ENCODE measurements at places on chromosomes 4 and X. TPM values are rescaled to one million over a fixed set of nuclear protein-coding genes. Genes with fewer than 3 reads are reported as not detected.

DNA sequence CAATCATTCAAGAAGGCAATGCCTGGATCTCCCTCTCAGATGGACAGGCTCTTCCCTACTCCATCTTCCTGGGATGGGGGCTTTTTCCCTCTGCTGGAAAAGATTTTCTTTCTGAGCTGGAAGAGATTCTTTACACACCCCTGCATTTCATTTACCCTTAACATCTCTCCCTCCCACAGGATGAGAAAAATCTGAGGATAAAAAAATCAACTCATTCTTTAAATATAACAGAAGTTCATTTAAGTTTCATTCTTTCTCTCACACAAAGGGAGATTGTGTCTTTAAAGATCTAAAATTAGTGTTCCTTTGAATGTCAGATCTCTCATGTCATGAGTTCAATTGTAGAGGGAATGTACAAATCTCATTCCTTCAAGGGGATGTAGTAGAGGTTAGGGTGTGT, 109.0 kb downstream of the ZNF518B start:
- DNase-seq: no peak

DNA sequence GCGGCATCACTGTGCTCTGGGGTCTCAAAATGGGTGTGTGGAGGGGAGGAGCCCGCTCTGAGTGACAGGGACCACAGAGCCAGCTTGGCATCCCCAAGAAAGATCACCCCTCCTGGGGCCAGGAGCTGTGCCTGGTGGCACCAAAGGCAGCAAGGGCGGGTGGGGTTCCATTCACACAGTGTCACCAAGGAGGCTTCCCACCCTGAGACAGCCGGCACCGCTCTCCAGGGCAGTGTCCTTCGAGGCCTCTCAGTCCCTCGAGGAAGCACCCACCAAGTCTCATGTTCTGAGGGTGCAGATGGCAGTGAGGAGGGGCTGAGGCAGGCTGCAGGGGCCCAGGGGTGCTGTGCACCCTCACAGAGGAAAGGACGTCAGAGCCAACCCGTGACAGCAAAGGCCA, 44.0 kb upstream of the MAN2B2 start:
- DNase-seq: no peak

DNA sequence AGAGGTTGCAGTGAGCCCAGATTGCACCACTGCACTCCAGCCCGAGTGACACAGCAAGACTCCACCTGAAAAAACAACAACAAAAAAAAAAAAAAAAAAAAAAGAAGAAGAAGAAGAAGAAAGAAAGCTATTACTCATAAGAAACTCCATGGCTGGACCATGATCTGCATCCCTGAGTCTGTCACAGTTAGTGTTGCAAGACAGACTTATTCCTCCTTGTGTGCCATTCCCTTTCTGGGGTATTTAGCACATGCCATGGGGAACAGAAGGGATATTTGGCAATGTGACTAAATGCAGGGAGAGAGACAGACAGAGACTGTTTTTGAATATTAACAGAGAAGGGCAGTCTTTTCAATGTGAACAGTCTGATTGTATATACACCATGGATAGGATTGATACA, 16.7 kb upstream of the PDS5A start:
- DNase-seq: no peak

- no peak for DNase-seq
Observed at GRCh38 chr4:183248201-183248600, 71.9 kb downstream of the CLDN22 start.

C4orf46 gene
- 3.9 TPM for total RNA-seq

- no peak for DNase-seq
Observed at GRCh38 chrX:41043674-41044345, 41.4 kb upstream of the USP9X start.

DNA sequence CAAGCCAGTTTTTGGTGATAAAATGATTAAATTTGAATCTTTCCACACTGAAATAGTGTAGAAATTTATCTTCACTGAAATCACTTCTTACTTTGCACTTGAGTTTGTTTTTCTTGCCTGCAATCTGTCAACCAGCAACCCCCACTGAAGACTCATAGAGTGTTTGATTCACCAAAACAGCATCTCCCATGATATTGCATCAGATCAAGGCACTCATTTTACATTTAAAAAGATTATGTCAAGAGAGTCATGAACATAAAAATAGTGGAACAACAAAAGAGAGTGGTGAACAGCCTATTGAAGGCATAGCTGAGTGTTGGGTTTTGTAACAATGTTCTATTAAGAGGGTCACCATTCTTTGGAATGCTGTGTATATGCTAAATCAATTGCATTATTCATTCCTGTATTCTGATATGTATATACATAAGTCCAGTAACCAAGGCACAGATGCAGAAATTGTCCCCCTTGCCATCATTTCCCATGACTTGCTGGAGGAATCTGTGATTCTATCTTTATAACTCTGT, 1934.9 kb downstream of the ARAP2 start:
- no peak for DNase-seq

GRCh38 chr4:170736710-170737109, 647.0 kb upstream of the AADAT start:
- DNase-seq: no peak

- DNase-seq: no peak
Observed at GRCh38 chr4:70670332-70671014, 4.2 kb upstream of the JCHAIN start.

DNA sequence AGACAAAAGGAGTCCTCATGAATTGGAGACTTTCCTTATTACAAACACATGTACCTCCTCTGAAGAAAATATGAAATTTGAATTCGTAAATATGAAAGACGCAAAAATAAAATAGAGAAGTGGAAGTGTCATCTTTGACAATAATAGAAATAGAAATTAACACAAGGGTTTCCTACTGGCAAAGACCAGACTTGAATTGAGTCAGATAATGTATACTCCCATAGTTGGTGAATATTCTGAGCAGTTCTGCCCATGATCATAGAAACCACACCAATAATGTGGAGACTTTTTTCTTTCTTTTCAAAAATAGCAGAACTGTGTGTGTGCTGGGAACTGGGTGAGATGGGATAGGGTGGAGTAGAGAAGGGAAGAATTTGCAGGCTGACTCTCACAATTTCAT, 277.7 kb upstream of the TET2 start:
- DNase-seq: no peak

GRCh38 chr4:181150191-181150590, 1093.0 kb upstream of the TENM3 start:
- DNase-seq: no peak

PYURF gene
- 67.9 TPM for total RNA-seq

DNA sequence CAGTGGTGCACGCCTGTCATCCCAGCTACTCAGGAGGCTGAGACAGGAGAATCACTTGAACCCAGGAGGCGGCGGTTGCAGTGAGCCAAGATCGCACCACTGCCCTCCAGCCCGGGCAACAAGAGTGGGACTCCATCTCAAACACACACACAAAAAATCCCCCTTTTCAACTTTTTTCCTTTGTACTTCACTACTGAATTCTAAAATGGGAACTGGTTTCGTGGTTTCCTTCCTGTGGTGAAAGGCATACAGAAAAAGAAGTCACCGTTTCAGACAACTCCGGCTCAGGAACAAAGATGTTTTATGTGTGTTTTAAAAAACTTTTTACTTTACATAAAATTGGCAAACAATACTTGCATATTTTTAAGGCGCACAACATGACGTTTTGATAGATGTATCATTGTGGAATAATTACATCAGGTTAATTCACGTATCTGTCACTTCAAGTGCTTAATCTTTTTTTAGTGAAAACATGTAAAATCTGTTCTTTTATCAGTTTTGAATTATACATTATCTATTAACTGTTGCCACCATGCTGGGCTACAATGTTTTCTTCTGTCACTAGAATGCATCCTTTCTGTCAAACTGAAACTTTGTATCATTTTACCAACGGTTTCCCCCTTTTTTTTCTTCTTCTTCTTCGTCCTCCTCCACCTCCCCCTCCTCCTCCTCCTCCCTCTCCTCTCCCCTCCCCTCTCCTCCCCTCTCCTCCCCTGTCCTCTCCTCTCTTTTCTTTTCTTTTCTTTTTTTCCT, 186.0 kb downstream of the CRLF2 start:
- DNase-seq: no peak

VCX3A gene
- total RNA-seq: not detected

DNA sequence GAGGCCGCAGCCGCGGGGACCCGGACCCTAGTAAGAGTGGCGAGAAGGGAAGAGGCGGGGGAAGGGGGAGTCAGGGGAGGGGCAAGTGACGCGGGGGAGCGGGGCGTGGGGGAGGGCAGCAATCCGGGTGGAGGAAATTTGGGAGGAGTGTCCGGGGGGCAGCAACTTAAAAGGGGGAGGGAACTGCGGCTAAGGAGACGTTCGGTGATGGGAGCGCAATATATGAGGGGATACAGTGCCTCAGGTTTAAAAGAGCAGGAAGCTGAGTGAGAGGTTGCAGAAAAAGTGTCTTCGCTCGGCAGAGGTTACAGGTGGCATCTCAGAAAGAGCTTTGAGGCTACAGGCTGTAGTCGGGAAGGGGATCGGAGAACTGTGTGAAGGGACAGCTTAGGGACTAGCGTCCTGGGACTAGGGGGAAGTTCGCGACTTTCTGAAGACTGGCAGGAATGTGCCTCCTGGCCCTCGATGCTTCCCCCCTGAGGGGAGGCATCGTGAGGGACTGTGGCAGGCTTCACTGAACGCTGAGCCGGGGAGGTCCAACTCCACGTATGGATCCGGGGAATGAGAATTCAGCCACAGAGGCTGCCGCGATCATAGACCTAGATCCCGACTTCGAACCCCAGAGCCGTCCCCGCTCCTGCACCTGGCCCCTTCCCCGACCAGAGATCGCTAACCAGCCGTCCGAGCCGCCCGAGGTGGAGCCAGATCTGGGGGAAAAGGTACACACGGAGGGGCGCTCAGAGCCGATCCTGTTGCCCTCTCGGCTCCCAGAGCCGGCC, 519 bp downstream of the FOXO4 start:
- no peak for DNase-seq

GRCh38 chr4:105679186-105679585, 29.3 kb downstream of the INTS12 start:
- DNase-seq: no peak

DNA sequence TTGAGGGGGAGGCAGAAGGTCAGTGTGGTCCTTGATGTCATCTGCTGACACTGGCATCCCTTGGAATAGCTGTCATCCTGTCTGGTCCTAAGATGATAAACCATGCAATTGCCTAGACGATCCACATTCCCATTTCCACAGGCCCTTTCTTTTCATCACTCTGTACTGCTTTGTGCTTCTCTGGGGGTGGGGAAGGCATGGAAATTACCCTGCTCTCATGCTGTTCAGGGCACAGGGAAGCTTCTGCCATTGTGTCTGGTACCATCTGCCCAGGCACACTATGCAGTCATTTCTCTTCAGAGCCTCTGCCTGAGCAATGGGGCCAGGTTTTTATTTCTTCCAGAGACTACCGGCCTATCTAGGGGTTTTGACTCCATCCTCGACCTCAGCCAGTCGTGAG, 49.7 kb upstream of the ELOVL6 start:
- DNase-seq: no peak

GRCh38 chr4:3337811-3338210, 45.0 kb downstream of the RGS12 start:
- DNase-seq: no peak

SSX4 gene
- total RNA-seq: not detected

DNA sequence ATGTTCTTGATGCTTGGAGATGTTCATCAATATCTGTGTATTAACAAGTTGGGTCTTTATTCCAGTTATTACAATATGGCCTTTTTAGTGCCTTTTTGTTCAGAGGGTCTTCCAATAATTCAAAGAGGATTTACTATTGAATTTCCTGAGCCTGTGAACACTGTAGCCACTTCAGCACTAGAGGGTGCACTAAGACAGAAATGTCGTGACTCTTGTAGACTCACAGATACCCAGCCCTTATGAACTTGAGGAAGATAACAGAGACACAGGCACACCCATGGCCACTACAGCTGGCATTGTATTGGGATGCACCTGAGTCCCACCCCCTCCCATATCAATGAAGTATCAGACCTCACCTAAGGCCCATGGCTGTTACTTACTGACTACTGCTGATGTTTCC, 54.4 kb upstream of the ACTRT1 start:
- no peak for DNase-seq

Measured in upper lobe of right lung (tissue), 1 donor.